Amygdala (tissue), 56 donors: ENCODE measurements at places on chromosomes 1 and 21.

DNA sequence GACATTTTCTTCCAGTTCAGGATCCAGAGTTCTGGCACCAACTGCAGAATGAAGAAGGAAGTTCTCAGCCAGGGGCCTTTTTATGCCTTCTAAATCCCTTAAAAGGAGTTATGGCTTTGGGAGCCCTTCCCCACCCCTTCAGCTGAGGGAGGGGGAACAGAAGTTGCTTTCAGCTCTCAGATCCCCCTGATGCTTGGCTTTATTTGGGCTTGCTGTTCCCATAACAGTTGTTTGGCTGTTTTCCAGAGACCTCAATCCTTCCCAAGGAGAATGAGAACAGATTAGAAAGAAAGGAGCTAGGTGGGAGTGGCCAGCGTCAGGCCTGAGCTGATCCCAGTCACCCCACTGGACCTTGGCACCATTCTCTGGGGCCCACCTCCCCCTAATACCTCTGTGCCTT, at the start of gene RPE65:
Gene RPE65 (minus strand): TSS at position 54 of the 400 bp plus-strand sequence. CDS start 49 bp downstream, at position 5.
- no peak for DNase-seq

DNA sequence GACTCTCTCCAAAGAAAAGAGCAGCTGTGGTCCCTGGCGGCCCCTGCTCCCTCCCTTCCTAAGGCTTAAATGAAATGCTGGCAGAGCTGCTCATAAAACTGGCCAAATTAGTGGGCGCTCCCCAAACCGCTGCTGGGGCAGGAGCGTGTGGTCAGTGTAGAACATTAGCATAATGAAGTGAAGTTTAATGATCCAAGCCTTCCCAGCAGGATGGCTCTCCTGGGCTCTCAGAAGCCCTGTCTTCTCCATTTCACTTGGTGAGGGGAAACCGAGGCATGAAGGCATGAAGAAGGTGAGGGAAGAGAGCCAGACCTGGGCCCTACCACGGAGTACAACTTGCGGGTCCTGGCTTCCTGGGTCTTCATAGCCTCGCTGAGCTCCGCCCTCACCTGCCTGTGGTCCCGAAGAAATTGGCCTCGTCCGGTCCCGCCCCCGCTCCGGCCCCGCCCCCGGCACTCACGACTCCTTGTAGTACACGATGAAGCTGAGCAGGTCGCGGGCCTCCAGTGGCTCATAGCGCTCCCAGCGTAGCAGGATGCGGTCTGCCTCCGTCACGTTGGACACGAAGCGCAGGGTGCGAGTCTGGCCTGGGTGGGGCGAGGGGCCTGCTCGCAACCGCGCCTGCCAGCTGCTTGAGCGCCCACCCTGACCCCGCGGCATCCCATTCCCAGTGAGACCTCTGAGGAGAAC, 10.3 kb downstream of the INSRR start:
- no peak for DNase-seq

DNA sequence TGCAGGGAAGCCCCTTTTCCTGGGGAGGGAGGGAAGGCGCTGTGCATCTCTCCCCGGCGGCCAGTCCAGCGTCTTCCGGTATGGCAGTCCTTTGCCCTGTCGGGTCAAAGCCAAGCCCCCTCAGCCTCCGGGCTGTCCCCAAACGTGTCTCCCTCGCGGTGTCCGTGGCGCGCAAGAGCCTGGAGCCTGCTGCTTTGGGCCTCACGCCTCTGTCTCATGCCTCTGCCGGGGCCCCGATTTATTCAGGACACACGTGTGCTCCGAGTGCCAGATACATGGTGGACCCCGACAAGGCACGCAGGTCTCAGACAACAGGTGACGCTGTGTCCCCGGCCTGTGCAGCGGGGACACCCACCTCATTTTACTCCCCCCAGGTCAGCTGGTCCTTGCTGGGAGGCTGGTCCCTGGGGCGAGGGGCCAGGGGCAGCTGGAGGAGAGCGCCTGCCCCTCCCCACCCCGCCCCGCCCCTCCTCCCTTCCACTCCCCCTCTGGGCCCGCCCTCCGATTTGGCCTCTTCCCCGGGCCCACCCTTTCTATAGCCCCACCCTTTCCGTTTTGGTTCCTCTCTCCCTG, 176.7 kb downstream of the CAMTA1 start:
- DNase-seq, result no peak

DNA sequence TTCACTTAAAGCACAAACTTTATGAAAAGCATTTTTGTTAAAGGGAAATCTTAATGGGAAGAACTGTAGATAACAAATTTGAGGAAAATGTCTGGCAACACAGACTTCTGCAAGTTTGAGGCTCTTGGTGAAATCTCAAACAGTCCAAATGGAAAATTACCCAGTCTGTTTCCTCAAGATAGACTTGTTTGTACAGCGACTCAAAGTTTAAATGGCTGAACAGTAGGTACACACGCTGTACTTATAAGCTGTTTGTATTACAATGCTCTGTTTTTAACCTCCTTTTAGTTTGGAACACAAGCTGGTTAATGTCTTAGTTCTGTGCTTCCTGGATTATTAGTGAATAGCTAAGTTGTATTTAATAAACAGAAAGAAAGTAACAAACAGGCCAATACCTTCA, 217.1 kb downstream of the NFIA start:
- DNase-seq, result no peak

- DNase-seq, result no peak
Measured at GRCh38 chr1:8807004-8807403, 10.4 kb downstream of the RERE start.

DNA sequence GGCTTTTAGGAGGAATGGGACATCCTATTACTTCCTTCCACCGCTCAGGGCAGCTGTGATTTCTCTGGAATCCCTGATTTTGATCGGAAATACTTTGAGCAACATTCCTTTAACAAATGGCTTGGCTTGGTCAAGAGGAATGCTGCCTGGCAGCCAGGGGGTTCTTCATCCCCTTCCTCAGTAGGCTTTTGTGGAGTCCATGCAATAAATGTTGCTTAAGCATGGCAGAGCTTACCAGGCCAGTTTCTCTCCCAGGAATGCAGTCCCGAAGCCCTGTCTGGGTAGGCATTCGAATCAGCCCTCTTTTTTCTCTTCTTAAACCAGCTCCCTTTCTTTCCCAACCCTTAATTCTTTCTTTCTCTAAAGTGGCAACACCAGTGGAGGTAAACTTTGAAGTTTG, 177.1 kb upstream of the KIAA0040 start:
- no peak for DNase-seq

DNA sequence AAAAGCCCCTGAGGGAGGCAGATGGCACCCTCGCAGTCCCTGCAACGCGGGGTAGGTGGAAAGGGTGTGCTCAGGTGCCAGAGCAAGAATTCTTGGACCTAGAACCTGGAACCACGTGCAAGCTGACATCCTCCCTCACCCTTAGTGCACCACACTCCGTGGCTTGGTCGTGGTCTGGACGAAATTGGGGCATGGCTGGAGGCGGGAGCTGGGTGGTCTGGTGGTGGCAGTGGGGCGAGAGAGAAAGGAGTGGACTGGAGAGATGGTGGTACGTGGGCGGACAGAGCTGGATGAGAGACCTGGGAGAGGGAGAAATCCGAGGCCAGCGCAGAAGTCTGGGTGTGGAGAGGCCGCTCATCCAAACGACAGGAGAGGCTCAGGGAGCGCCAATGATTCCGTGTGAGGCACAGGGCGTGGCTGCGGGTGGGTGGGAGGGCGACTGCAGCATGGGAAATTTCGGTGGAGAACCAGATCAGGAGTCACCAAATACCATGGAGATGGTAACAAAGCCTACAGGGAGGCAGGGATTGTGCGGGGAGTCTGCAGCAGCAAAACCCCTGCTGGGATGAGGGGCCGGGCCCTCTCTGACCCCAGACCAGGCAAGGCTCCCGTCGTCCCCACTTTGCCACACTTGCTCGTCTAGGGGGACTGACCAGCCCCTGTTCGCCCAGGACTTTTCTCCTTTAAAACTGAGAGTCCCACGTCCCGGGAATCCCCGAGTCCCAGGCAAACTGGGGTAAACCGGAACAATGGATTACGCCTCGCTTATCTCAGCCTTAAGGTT, 31.9 kb downstream of the CDCP2 start:
- no peak for DNase-seq

GRCh38 chr21:33067043-33067442, 2.9 kb upstream of the OLIG1 start:
- DNase-seq, result no peak

DNA sequence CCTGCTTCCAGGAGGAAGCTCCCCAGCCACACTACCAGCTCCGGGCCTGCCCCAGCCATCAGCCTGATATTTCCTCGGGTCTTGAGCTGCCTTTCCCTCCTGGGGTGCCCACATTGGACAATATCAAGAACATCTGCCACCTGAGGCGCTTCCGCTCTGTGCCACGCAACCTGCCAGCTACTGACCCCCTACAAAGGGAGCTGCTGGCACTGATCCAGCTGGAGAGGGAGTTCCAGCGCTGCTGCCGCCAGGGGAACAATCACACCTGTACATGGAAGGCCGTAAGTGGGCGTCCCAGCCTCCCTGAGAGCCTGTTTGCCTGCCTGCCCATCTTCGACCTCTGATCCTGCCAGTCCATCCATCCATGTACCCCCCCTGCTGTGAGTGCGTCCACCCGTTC, 3.6 kb downstream of the ECM1 start:
- no peak for DNase-seq

DNA sequence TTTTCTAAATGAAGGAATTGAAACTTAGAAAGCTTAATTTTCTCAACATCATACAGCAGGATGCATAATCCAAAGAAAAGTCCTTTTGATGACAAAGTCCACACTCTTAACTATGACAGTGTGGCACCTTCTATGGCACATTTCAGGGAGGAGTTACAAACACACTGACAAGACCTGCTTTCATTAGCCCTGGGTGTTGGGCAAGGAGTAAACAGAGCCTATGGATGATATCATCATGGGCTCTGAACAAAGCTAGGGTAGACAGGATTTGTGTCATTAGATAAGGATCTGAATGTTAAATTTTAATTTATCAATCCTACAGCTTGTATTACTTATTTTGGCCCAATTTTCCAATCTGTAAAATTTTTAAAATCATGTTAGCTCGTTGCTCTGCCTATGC, 62.6 kb upstream of the DENND1B start:
- DNase-seq, result no peak

- no peak for DNase-seq
Measured at GRCh38 chr21:34796518-34797200, 127.9 kb downstream of the CLIC6 start.

DNA sequence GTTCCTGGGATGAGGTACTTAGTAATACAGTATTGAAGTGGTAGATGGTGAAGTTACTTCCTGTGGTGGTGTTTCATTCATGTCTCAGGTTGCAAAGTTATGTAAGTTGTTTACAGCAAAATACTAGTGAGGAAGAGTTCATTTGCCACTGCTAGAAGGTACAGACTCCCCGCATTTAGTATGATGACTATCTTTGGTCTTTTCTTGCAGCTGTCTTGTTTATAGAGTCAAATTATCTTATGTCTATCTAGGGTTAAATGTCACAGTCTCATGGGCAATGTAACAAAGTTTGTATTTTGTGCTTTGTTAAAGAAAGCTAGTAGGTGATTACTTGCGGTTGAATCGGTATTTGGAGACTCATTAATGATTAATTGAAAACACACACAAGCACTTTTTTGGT, 50.2 kb downstream of the LRRC8D start:
- no peak for DNase-seq

GRCh38 chr1:233496993-233497392, 116.9 kb upstream of the KCNK1 start:
- no peak for DNase-seq

GRCh38 chr1:25794325-25794724, 5.7 kb upstream of the SELENON start:
- DNase-seq, result no peak

DNA sequence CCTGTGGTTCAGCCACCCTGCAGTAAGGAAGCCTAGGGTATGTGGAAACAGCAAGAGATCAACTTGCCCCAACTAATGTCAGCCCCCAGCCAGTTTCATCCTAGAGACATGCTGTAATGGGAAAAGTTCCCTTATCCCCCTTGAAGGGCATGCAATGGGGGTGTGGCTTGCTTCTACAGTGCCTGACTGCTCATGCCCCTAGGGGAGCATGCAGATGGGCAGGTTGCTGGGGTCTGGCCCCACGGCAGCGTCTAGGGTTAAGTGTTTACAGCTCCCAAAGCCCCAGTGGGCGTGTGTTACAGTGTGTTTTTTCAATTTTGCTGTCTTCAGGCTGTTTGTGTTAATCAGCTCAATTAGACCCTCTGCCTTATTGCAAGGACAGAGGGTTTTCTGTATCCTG, 1105.9 kb downstream of the AMY1C start:
- no peak for DNase-seq

GRCh38 chr1:190193508-190194115, 284.1 kb downstream of the BRINP3 start:
- DNase-seq, result no peak

DNA sequence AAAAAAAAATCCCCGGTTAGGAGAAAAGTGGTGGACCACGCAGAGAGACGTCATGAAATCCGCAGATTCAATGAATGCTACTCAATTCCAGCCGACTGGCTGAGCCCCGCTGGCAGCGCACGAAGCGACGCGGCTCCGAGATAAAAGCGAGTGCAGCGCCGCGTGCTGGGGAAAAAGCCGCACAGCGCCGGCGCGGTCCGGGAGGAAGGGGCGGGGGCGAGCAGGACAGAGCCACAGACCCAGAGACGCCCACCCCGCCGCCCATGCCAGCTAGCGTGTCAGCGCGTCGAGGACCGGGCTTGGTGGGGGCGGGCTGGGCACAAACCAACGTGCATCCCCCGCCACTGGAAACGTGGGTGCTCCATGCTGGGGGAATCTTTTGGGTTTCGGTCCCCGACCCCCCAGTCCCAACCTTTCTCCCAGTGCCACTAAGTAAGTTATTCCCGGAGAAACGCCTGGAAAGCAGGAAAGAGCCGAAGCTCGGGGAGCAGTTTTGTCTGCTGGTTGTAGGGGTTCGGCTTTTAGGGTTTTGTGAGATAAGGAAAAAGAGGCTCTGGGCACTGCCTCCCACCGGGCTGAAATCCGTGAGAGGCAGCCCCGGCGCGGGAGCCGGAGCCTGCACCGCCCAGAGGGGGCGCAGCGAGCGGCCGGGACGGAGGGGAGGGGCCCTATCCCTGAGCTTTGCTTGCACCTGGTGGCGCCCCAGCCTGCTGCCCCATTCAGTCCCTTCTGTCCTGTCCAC, at the start of gene KCNJ6:
Gene KCNJ6 (minus strand): TSS at position 148 of the 742 bp plus-strand sequence. CDS start 75,775 bp downstream, outside the sequence.
- DNase-seq, result peak; percentile 28

GRCh38 chr1:12316331-12316730, 86.5 kb downstream of the VPS13D start:
- DNase-seq, result no peak

DNA sequence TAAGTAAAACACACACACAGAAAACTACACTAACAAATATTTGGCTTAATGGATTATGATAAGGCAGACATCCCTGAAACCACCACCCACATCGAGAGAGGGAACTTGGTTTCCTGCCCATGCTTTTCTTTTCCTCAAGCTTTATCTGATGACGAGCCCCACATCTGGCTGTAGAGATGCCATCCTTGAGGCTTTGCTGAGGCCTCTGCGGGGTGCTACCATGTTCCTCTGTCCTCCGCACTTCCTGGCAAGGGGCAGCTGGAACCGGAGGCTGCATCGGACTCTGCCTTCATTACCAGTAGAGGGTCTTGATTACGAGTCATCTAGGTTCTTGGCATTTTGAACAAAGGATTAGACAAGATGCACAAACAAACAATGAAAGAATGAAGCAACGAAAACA, 21.7 kb upstream of the C1orf174 start:
- DNase-seq, result no peak

DNA sequence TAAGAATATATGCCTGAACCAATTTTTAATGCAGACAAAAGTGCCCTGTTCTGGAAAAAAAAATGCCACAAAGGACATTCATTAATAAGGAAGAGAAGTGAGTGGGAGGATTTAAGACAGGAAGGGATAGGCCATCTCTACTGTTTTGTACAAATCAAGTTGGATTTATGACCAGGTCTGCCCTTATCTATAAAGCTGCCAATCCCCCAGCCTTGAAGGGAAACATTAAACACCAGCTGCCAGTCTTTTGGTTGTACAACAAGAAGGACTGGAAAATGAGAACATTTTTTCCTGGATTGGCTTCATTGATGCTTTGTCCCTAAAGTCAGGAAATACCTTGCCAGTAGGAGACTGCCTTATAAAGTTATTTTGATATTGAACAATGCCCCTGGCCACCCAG, 444.0 kb downstream of the NPHP4 start:
- no peak for DNase-seq
